Endothelial cell (in vitro differentiated cells): ENCODE measurements at places on chromosomes 12 and 14. TPM values are rescaled to one million over a fixed set of nuclear protein-coding genes. Genes with fewer than 3 reads are reported as not detected.

The KRT72 gene
- 0.28 TPM for total RNA-seq

The TULP3 gene
- total RNA-seq, result 49.4 TPM

The SLC5A8 gene
- not detected for total RNA-seq

The TPH2 gene
- 0.10 TPM for total RNA-seq

The DICER1 gene
- 69.2 TPM for total RNA-seq

The CMA1 gene
- not detected for total RNA-seq

DNA sequence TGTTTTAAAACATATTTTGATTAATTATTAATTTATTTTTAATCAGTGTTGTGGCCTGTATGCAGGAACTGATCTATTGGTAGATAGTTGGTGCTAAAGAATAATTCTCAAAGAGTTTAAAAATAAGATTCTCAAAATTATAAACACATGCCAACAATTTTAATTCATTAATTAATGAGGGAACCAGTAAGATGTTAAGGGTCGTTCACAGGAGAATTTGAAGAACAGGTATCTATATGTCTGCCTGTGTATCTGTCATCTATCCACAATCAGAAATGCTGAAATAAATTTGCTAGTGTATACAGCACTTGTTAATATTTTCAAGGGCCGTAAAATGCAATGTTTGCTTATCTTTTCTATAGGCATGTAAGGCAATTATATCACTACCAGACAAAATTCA lies 18.4 kb downstream of the DAAM1 start:
- peaks cover 15% of the 10 kb centered on the region for H3K4me1 ChIP-seq
- H3K4me3 ChIP-seq, result no peak overlapping the region
- no peaks in the 10 kb centered on the region for H3K27me3 ChIP-seq
- H3K27ac ChIP-seq, result no peak overlapping the region
- no peaks in the 10 kb centered on the region for H3K36me3 ChIP-seq
- no peak for DNase-seq

DNA sequence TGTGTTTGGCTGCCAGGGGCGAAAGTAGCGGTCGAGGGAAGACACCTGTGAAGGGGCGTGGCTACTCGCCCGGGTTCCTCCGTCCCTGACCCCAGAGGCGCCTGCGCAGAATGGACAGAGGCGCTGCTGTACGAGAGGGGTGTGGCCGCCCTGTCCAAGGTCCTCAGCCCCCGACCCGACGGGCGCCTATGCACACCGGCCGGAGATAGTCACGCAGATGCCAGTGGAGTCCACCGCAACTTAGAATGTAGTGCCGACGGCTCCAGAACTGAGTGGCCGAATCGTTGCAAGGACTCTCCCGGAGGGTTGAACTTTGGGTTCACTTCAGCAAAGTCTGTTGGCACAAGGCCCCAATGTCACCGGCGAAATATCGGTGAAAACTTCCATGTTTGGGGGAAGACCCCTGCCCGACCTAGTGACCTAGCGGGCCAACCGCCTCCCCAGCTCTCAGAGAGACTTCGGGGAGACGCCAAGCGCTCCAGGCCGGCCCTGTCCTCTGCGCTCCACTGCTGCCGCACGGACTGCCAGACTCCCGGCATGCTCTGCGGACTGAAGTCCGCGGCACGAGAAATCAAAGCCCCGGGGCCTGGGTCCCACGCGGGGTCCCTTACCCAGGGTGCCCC lies 541 bp upstream of the RNU6-7 start:
- H3K36me3 ChIP-seq, result no peaks in the 10 kb centered on the region
- H3K27me3 ChIP-seq, result no peaks in the 10 kb centered on the region
- peak overlapping the region; percentile 98 for H3K27ac ChIP-seq
- peak; percentile 87 for DNase-seq
- H3K4me1 ChIP-seq, result peaks cover 7% of the 10 kb centered on the region

DNA sequence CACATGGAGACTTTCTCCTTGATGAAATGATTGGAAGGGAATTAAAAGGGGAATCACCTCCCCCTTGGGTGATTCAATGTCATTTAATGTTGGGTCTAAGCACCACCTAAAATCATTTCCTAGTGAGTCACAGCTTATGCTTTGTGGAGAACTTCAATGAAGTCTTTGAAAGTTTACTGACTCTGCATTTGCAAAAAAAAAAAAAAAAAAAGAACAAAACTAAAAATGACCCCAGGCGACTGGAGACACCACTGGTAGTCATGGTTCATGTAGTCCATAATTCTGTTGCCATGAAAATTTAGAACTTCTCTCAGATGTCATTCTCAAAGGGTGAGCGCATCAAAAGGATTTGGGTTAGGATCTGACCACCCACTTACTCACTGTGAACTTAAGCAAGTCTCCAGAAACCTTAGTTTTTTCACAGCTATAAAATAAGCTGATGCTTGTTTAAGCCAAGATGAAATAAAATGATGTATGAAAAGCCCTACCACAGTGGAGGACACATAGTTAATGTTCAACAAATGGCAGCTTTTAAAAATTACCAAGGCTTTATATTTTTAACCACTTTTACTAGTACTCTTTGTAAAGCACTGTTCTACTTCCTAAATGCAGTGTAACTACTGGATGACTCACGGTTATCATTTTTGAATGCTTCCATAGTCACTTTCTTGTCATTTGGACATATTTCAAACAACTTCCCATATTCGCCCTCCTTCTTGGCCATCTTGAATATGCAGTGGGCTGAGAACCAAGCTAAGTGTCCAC lies 18.1 kb upstream of the KSR2 start:
- no peaks in the 10 kb centered on the region for H3K36me3 ChIP-seq
- no peaks in the 10 kb centered on the region for H3K4me1 ChIP-seq
- DNase-seq, result no peak
- no peak overlapping the region for H3K4me3 ChIP-seq

GRCh38 chr14:44639781-44640385 lies 132.8 kb upstream of the FSCB start:
- no peak overlapping the region for H3K27ac ChIP-seq
- DNase-seq, result no peak
- no peaks in the 10 kb centered on the region for H3K27me3 ChIP-seq
- H3K4me1 ChIP-seq, result no peaks in the 10 kb centered on the region

DNA sequence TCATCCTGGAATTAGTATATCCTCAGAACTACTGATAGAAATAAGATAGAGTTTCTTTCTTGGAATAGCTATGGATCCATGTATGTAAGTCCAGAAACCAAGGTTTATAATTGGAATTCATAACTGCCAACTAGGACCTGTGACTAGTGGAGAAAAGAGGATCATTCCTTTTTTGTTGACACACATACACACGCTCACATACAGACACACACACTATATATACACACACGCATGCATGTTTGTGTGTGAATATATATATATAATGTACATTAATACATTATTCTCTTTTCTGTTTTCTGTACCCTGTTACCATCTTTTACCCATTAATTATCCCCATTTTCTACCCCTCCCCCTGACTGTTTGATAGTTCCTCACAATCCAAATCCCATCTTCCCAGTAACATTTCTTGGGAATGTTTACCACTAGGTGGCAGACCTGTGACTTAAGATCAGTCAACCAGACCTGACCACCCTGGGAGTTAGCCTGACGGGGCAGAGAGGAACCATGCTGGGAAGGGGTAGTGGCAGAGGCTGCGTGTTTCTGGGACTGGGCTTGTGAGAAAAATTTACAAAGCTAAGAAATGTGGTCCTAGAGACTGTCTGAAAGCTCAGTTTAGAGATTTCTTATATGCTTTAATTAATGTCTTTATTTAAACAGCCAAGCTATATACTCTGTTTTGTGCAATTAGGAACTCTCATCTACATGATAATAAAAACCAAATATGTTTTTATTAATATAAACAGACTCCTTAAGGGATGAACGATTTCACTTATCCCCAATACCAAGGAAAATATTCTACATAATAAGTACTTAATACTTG lies 308.0 kb downstream of the PPFIA2 start:
- no peaks in the 10 kb centered on the region for H3K27me3 ChIP-seq
- H3K36me3 ChIP-seq, result no peaks in the 10 kb centered on the region
- DNase-seq, result peak; percentile 65
- H3K27ac ChIP-seq, result no peak overlapping the region
- no peaks in the 10 kb centered on the region for H3K4me1 ChIP-seq

- H3K36me3 ChIP-seq, result no peaks in the 10 kb centered on the region
- no peak for DNase-seq
- H3K4me3 ChIP-seq, result no peak overlapping the region
- no peaks in the 10 kb centered on the region for H3K27me3 ChIP-seq
Observed at GRCh38 chr12:103868215-103868614, 27.2 kb upstream of the NT5DC3 start.

DNA sequence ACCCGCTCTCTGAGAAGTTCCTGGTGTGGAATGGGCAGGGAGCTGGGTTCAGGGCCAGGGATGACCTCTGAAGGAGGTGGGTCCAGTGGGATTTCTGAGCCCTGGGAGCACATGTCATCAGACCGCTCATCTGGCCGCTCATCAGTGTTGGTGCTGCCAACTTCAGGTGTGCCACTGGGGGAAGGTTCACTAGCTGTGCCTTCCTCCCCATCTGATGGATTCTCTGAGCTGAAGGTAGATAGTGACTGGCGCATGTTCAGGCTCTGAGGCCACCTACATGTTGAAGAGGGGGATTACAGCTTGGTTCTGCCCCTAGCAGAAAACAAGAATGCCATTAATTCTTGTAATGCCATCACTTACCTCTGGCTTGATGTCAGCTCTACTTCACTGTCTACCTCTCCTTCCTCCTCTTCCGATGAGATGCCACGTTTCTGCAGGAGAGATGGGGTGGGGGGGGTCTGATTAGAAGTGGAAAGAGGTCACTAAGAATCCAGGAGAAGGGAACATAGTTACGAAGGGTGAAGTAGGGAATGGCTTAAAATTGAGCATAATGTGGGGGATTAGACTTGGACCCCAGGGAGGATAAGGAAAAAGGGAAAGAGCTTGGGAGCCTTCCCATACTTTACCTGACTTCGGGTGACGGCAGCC lies 17.2 kb downstream of the MAP3K12 start:
- peaks cover 2% of the 10 kb centered on the region for H3K4me1 ChIP-seq
- DNase-seq, result no peak
- H3K27me3 ChIP-seq, result peaks cover 21% of the 10 kb centered on the region
- H3K27ac ChIP-seq, result peak overlapping the region; percentile 4
- H3K36me3 ChIP-seq, result peaks cover 28% of the 10 kb centered on the region

- no peak for DNase-seq
- H3K4me1 ChIP-seq, result no peaks in the 10 kb centered on the region
- H3K36me3 ChIP-seq, result no peaks in the 10 kb centered on the region
- H3K27me3 ChIP-seq, result peaks cover 5% of the 10 kb centered on the region
Observed at GRCh38 chr12:12315838-12316237, 34.2 kb downstream of the MANSC1 start.

DNA sequence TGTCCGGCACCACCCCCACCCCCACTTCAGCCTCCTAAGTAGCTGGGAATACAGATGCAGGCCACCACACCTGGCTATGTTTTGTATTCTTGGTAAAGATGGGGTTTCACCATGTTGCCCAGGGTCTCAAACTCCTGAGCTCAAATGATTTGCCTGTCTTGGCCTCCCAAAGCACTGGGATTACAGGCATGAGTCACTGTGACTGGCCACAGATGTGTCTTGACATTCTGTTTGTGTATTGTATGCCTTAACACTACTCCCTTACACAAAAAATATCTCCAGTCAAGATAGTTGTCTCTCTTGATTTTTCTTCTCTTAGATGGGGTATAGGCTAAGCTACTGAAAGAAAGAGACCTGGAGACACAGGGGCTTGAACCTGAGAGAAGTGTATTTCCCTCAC lies 17.6 kb downstream of the CLEC14A start:
- no peak overlapping the region for H3K27ac ChIP-seq
- H3K4me3 ChIP-seq, result no peak overlapping the region
- H3K27me3 ChIP-seq, result peaks cover 3% of the 10 kb centered on the region
- H3K36me3 ChIP-seq, result no peaks in the 10 kb centered on the region
- H3K4me1 ChIP-seq, result no peaks in the 10 kb centered on the region
- no peak for DNase-seq

DNA sequence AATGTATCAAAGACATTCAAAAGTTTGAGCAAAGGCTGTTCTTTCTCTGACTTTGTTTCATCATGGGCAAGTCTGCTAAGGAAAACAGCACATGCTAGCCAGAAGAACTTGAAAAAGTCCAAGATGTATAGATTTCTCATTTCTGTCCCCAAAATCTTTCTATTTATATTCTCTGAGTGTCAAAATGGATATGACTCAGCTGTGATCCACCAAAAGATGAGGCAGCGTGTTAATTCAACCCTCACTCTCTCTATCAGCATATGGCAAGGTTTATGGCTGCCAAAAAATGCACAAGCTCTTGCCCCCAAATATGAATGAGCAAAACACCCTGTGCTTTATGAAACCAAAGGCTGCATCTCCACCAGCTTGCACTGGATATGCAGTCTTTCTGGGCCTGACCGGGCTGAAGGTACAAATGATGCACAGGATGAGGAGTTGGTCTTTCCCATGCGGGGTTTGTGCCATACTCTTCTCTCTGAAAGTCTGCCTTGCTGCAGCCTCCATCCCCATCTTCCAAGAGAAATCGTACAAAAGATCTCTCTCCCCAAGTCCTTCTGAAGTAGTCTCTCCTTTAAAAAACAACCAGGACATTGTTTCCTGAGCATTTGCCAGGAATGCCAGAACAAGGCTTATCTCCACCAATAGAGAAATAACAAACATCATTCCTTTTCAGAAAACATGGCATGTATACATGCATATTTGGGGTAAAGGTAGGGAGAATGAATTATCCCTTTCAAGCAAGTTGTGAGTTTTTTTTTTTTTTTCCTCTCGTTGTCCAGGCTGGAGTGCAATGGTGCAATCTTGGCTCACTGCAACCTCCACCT lies 203.4 kb downstream of the TMX1 start:
- no peak overlapping the region for H3K27ac ChIP-seq
- peaks cover 9% of the 10 kb centered on the region for H3K4me1 ChIP-seq
- H3K27me3 ChIP-seq, result no peaks in the 10 kb centered on the region
- no peak overlapping the region for H3K4me3 ChIP-seq
- H3K36me3 ChIP-seq, result no peaks in the 10 kb centered on the region
